ENCODE measurements at places on chromosomes 2 and 18.
A peak's percentile ranks its signal among the peaks of the same experiment; 100 is the strongest.

GRCh38 chr2:26456440-26457250, 21.3 kb downstream of the OTOF start:
- no peak for DNase-seq

GRCh38 chr18:59929621-59930295, 30.0 kb downstream of the PMAIP1 start:
- DNase-seq: no peak

DNA sequence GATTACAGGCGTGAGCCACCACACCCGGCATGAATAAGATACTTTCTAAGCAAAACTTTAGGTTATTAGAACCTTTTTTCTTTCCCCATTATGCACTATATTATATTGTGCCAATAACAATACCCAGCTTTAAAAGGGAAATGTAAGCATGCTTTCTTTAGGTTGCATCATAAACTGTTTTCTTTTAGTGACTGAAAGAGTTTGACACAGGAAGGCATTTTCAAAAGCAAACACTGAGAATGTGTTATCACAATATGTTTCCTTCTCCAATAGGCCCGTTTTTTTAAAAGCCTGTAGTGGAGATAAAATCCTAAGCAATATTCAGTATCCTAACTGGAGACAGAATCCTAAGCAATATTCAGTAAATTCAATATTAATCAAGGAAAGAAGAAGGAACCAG, 16.7 kb upstream of the EPB41L5 start:
- DNase-seq: no peak

GRCh38 chr2:5730386-5730785, 38.2 kb downstream of the SOX11 start:
- no peak for DNase-seq

- DNase-seq: no peak
Measured at GRCh38 chr2:143209570-143210445, 80.6 kb downstream of the ARHGAP15 start.

- DNase-seq: no peak
Measured at GRCh38 chr2:37917281-37918228, 7.5 kb upstream of the RMDN2 start.

GRCh38 chr2:216059233-216059834, 22.3 kb downstream of the PECR start:
- no peak for DNase-seq

GRCh38 chr2:166454006-166454595, 39.9 kb downstream of the SCN7A start:
- no peak for DNase-seq

DNA sequence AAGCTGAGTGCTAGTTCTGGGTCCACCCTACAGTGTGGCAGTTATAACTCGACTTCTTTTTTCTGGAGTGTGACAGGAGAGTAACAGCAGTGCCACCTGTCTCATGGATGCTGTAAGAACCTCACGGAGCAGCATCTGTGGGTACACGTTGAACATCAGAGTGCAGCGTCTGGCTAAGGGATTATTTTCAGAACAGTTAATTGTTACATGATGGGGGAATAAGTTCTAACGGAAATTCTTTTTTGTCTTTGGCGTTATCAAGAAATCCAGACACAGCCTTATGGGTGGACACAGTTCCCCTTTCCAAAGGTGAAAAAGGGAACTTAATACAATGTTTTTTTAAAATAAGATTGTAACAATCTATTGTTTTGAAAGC, 28.3 kb upstream of the TOGARAM2 start:
- no peak for DNase-seq

GRCh38 chr2:124805060-124805459, 780.0 kb downstream of the CNTNAP5 start:
- no peak for DNase-seq

GRCh38 chr2:234825616-234826015, 126.2 kb upstream of the SH3BP4 start:
- no peak for DNase-seq

- DNase-seq: peak; percentile 37
Measured at GRCh38 chr2:46187112-46187618, 110.0 kb upstream of the EPAS1 start.

DNA sequence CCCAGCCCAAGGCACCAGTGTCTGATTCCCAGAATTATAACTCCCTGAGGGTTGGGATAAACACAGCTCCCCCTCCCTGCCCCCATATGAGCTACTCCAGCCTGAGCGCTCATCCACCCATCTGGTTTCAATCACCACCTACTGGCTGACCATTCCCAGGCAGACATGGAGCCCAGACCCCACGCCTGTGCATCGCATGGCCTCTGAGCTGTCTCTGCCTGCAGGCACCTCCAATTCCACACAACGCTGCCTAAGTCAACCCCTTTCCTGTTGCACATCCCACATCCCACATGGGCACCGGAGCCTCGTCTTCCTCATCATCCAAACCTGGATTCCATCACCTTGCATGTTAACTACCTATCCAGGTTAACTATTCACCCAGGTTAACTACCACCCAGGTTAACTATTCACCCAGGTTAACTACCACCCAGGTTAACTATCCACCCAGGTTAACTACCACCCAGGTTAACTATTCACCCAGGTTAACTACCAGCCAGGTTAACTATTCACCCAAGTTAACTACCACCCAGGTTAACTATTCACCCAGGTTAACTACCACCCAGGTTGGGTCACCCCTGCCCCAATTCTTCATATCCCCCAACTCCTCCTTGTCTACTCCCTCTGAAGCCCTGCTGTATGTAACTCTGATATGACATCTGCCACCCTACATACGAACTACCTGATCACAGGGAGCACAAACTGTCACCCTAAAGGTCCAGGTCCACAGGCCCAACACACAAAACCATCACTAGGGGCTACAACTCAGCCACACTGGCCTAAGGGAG, 47.8 kb downstream of the TEX51 start:
- DNase-seq: no peak

DNA sequence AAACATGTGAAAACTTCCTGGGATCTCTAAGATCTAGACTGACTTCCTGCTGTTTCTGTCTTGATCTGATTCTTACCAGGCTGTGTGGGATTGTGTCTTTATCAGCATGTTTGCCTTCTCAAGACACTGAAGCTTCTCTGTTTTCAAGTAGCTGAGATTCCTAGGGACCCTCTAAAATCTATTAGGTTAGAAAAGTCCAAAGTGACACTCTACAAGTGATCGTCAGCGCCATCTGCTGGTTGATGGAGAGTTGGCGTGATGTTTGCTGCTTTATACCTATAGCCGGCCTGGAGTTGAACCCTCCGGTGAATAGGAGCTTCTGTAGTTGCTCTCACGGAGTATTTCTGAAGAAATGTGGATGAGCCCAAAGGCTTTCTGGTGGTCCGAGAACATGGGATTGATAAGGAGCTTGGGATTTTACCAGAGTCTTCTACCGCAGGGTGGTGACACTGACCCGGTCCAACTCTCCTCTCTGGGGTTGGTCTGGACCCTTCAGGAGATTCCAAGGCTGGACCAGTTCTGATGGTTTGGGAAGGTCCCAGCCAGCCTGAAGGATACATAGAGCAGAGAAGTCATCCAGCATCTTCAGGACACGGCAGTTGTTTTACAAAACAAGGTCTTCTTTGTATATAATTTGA, 96.0 kb upstream of the TTC39C start:
- peak; percentile 86 for DNase-seq

Measured in stimulated activated CD4-positive, alpha-beta T cell treated with anti-CD3 and anti-CD28 coated beads, Interleukin-2, amount 100 ng/mL, for 24 hours (primary cell).